ENCODE measurements at places on chromosomes 3 and 15. TPM values are rescaled to one million over a fixed set of nuclear protein-coding genes. Genes with fewer than 3 reads are reported as not detected.

DNA sequence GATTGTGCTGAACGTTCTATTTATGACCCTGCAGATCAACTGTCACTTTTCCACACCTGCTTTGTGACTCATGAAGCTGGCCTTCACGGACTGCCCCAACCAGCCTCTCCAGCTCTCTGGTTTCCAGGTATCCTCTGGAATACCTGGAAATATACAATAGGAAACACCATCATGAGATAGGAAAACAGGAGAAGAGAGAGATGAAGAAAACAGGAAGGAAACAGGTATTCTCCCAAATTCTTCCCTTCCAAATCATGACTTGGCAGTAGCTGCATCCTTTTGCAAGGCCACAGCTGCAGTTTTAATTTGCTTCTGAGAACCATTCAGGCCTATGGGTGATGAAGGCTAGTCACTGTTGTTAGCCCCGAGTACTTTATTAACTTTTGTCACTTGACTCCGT is 909.1 kb downstream of the EPHA3 start:
- H3K27me3 ChIP-seq = no peaks in the 10 kb centered on the region
- H3K4me1 ChIP-seq = no peaks in the 10 kb centered on the region
- DNase-seq = no peak
- H3K4me3 ChIP-seq = no peak overlapping the region
- no peaks in the 10 kb centered on the region for H3K36me3 ChIP-seq

P2RY13 gene
- not detected for total RNA-seq

- no peaks in the 10 kb centered on the region for H3K27me3 ChIP-seq
- H3K36me3 ChIP-seq = no peaks in the 10 kb centered on the region
- H3K4me3 ChIP-seq = no peak overlapping the region
- no peak for DNase-seq
Measured at GRCh38 chr3:152094406-152094805, 174.3 kb upstream of the MBNL1 start.

TAMM41 gene
- 4.3 TPM for total RNA-seq

GLDN gene
- under 0.01 TPM for total RNA-seq

CNTN4 gene
- total RNA-seq = under 0.01 TPM

Data from IMR-90 (cell line).